ENCODE measurements at places on chromosomes 2 and 18.

DNA sequence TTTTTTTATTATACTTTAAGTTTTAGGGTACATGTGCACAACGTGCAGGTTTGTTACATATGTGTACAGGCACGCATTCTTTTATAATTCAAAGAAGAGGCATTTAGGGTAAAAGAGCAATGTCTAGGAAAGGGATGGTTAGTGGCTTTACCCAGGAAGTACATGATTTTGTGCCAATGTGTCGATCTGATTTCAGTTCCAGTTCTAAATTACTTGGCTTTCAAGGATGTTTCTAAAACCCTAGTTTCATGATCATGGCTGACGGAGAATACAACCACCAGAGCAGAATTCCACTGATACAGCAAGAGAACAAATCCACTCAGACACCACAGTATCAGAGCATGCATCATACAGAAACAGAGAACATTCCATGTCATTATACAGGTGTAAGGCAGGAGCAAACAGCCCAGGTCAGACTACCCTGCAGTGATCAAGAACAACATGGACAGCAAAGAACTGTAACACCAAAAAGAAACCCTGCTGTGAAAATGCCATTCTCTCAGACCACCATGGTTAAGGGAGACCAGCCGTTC lies 116.7 kb upstream of the STK17B start:
- no peak for DNase-seq

DNA sequence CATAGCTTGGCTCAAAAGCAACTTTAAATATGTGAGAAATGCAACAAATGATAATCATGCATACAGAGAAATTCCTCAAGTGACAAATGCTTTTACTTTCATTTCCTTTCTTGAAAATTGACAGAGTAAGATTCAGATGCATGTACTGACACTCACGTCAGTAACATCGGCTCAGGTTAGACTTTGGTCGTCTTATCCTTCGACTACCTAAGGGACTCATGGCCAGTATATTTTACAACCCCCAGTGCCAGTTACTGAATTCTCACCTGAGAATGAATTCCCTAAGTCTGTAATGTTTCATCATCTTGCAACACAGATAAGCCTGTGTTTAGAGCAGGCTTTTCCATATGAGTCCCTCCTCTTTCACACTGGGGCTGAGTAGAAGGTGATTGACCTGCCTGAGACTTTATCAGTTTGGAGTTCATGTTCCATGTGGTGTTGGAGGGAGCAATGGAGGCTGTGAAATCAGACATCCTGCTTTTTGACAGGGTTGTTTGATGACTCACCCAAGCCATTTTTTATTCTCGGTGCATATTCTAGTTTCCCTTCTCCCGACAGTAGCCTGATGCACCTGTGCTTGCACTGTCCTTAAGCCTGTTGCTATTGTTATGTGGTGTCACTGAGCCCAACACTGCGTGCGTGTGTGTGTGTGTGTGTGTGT lies 30.5 kb upstream of the ATP8B1 start:
- no peak for DNase-seq

GRCh38 chr2:147165697-147166382 lies 679.0 kb upstream of the ACVR2A start:
- no peak for DNase-seq

- DNase-seq: no peak
Observed at GRCh38 chr2:220811115-220811514, 761.0 kb downstream of the EPHA4 start.

GRCh38 chr18:63445037-63445436 lies 22.8 kb upstream of the VPS4B start:
- no peak for DNase-seq

DNA sequence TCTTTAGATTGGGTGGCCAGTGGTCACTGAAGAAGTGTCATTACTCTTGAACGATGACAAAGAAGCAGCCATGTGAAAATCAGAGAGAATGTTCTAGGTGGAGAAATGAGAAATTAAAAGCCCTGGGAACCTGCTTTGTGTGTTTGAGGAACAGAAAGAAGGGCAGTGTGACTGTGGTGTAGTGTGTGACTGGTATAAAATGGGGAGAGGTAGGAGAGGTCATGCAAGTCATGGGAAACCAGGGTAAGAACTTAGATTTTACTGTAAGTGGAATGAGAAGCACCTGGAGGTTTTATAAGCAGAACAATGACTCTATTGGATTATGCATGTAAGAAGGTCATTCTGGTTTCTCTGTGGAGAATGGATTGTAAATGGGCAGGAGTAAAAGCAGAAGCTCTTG lies 12.2 kb downstream of the ICOS start:
- DNase-seq: no peak

DNA sequence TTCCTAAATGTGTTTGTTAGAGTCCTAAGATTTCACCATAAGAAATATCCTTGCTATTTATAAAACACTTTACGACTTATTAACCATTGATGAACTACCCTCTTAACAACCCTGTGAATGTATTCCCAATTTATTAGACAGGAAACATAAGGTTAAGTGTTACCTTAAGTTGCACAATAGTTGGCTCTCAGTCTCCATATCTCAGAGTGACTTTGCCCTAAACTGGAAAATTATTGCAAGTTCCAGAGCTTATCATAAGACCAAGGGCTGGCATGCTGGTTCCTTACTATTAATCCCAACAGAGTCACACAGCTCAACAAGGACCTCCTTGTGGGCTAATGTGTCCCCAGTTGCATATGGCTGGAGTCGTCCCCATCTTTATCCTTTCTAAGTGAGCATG lies 165.8 kb downstream of the INSIG2 start:
- no peak for DNase-seq

DNA sequence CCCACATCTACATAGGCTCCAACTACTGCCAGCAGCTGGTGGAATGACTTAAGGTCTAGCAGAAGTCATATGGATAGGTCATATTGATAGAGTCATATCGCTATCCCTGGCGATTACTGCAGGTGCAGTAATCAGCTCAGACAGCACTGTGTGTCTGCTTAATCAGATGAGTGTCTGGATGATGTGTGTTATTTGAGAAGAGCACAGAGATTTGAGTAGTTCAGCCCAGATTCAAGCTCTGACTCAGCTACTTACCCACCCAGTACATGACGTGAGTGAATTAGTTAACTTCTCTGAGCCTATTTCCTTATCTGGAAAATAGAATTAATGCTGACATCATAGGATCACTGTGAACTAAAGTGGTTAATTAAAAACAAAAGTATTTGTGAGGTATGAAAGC lies 78.9 kb downstream of the EHD3 start:
- no peak for DNase-seq

DNA sequence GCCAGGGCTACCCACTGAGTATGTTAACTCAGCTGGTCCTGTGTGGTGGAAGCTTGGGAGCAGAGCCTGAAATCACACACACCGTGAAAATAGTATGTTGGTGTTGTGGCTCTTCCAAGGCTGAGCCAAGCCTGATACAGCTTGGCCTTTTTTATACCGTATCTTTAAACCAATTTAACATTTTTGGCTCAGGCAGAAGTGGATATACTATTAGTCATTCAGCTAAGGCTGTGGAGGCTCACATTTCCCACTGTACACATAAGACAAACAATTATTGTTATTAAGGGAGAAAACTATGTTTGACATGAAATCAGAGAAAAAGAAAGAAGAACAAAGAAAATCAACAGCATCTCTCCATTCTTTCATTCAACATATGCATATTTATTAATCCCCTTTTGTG lies 159.0 kb downstream of the BCL11A start:
- no peak for DNase-seq

DNA sequence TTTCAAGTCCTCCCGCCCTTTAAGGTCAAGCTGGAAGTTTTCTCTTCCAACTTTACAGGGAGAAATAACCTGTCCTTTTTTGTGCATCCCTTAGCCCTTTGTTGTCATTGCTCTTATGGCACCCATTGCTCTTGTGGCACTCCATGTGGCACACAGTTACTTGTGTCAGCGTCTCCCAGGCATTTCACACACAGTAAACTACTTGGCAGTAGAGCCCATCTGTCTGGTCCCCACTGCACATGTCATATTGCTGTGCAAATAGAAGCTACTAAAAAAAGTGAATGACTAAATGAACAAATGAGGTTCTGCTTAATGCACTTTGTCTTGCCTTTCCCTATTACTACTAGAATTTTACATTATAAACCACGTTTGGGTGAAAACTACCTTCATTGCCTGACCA lies 149.3 kb downstream of the EML6 start:
- peak; percentile 86 for DNase-seq

DNA sequence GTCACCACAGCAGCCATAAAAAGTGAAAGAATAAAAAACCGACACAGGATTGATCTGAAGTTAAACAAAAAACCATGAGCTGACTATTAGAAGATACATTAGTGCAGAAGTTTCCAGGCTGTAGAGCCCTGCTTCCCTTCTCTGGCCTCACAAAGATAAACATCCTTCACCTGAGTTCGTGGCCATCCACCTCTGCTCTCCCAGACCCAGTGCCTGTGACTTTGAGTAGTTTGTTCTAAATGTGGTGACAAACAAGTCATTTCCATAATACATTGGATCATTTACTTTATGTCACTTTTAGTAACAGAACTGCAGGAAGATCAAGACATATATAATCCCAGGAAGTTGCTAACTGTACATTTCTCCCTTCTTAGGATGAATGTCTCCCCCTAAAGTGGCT lies 241.9 kb upstream of the MAP2 start:
- DNase-seq: no peak

DNA sequence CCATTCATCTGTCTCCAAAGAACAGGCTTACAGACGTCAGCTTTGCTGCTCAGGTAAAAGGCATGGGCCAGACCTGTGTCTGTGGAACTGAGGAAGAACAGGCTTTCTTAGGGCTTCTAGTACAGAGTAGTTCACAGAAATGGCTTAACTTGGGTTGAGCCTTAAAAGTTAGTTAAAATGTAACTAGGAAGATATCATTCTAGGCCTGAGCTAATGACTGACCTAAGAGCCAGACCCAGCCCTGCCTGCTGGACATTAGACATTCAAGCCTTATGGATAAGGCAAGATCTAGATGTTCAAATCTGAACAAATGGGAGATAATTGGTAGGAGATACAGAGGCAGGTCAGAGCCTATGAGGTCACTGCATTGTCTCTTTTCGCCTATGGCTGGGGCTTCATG lies 73.9 kb upstream of the SLC14A2 start:
- no peak for DNase-seq

DNA sequence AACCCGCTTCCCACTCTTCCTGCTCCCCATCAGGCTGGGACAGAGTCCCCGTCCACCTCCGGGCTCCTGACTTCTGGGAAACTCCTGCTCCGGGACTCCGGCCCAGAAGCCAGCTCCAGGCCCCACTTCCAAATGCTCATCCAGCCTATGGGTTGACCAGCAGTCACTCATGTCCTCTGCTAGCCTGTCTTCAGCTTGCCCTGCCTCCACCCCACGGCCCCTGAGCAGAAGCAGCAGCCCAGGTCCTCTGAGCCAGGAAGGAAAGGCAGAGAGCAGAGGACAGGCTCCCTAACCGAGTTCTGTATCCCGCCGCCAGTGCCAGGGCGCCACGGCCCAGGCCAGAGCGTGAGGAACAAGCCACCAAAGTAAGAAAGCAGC lies 86.4 kb upstream of the ID2 start:
- no peak for DNase-seq

DNA sequence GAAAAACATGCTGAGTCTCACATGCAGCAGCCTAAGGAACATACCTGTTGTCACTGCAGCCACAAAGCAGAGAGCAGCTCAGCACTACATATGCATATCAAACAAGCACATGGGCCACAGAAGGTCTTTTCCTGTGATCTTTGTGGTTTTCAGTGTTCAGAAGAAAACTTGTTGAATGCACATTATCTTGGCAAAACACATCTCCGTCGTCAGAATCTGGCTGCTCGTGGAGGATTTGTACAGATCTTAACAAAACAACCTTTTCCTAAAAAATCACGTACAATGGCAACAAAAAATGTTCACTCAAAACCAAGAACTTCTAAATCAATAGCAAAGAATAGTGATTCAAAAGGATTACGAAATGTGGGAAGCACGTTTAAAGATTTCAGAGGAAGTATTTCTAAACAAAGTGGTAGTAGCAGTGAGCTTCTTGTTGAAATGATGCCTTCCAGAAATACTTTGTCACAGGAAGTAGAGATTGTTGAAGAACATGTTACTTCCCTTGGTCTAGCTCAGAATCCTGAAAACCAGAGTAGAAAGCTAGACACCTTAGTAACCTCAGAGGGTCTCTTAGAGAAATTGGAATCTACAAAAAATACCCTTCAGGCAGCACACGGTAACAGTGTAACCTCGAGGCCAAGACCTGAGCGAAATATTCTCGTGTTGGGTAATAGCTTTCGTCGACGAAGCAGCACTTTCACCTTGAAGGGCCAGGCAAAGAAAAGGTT lies 34.1 kb downstream of the ZNF407 start:
- no peak for DNase-seq

GRCh38 chr2:85088921-85089320 lies 44.3 kb upstream of the TCF7L1 start:
- no peak for DNase-seq

GRCh38 chr2:174400853-174401252 lies 5.3 kb downstream of the SCRN3 start:
- DNase-seq: no peak

- no peak for DNase-seq
Observed at GRCh38 chr18:45828917-45829811, 3.7 kb downstream of the SIGLEC15 start.

GRCh38 chr2:138752197-138752956 lies 27.8 kb downstream of the NXPH2 start:
- DNase-seq: no peak

- no peak for DNase-seq
Observed at GRCh38 chr2:98569197-98569793, 39.0 kb downstream of the COA5 start.

- no peak for DNase-seq
Observed at GRCh38 chr2:231800493-231801091, 14.3 kb downstream of the COPS7B start.

- DNase-seq: no peak
Observed at GRCh38 chr2:41061356-41061755, 609.5 kb upstream of the SLC8A1 start.

DNA sequence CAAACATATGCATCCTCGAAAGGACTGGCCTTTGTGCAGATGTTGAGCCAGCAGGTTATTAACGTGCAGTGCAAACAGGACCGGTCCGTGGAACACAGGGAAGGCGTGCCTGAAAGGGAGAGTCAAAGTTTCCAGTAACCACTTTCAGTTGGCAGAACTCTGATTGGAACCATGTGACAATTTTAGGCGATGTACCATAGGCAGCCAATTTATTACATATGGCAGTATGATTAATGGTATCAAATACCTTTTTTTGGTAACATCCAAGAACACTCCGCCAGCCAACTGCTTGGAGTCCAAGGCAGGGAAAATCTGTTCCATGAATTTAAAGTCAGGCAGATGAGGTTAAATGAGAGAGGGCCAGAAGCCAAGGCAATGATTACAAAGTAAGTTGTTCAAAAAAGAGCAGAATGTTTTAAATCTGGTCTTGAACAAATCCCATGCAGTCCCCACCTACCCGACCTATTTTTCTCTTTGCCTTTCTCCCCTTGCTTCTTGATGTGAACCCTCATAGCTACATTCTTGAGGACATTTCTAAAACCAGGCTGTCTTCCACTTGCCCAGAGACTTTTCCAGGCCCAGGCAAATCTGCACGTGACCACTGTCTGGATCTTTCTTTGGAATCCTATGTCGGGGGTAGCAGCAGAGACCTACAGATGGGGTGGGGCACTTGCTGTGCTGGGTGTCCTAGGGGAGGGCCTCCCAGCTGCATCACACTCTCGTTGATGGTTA lies 351.7 kb downstream of the HRH4 start:
- no peak for DNase-seq

GRCh38 chr2:79292239-79292957 lies 132.8 kb upstream of the REG3A start:
- no peak for DNase-seq
